CD4-positive, alpha-beta memory T cell (primary cell): ENCODE measurements at places on chromosomes 3 and 15.

DNA sequence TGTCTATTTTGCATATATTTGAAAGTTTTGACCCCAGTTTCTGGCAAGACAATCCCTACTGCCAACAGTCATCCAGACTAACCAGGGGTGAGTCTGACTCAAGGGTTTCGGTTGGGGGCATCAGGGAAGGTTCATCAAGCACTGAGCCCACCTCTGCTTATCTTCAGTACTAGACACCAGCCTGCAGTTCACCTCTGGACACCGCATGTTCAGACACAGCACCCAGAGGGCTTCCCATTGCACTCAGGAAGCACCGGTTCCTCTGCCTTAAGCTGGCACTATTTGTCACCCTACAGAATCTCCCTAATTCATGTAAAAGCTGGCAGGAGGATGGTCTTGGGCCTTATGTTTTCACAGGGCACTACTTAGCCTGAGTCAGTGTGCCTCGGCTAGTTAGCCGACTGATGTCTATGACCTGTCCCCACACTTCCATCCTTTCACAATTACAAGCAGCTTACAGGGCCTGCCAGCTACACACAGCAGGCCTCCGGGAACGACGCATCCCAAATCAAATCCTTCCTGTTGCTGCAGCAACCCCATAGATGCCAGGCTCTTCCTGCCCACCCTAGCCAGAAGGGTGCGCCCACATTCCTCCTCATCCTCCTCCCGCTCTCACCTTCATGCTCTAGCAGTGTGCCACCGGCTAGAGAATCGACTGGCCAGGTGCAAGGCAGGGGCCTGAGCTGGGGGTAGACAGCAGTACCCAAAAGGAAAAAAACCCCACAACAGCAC is 52.5 kb downstream of the SH3BP5 start:
- DNase-seq = no peak

DNA sequence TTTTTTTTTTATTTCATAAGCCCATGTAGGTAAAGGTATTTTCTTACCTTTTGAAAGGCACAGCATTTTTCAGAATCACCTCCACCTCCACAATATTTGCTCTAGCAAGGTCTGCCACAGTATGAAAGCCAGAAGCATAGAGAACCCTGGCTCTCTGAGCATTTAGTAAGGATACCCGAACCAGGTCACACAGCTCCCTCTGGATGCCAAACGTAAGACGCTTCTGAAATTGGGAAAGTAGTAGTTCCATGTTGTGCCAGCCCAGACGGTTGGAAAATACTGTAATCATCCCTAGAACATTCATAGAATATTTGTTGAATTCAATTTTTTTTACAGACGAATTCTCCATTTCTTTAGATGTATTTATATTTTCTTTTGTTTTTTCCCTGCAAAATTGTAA is 52.4 kb downstream of the POLQ start:
- no peak for DNase-seq

- DNase-seq = no peak
These were observed 721 bp upstream of the ZIC1 start for GRCh38 chr3:147408188-147409100.

DNA sequence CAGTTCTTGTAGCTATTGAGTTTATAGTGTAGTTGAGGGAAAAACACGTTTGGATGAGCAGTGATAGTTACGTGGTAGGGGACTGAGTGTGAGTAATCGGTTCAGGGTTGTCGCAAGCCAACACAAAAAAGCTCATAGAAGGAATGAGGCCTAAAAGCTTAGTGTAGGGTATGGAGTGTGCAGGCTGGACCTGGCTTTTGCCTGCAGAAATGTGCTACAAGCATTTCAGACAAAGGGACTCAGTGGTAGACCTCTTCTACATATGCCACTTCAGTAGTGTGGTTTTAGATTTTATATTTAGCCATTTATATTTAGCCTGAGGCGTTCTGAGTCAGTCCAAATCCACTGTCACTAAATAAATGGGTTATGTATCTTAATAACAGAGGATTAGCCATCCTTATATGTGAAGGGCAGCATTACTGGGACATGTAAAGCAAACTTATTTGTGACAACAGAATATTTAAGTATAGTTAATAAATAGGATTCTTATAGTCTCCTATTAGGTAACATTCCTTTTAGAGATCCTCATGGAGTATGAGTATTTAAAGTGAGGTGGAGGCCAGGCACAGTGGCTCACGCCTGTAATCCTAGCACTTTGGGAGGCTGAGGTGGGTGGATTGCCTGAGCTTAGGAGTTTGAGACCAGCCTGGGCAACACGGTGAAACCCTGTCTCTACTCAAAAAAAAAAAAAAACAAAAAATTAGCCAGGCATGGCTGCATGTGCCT is 21.8 kb downstream of the ATP2C1 start:
- no peak for DNase-seq
